ENCODE measurements at places on chromosomes 13 and 19.

DNA sequence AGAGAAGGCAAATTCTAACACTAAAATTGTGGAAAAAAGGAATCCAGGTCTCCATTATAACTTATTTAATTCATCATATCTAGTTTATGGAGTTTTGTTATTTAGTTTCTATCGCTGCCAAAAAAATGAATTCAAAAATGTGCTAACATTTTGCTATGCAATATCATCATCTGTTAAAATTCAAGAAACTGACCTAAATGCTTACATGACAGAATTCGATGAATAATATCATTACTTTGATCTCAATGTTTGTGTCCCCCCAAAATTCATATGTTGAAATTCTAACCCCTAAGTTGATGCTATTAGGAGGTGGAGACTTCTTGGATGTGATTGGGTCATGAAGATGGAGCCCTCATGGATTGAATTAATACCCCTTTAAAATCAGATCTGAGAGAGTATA is 775.0 kb downstream of the PCDH17 start:
- no peak for DNase-seq

DNA sequence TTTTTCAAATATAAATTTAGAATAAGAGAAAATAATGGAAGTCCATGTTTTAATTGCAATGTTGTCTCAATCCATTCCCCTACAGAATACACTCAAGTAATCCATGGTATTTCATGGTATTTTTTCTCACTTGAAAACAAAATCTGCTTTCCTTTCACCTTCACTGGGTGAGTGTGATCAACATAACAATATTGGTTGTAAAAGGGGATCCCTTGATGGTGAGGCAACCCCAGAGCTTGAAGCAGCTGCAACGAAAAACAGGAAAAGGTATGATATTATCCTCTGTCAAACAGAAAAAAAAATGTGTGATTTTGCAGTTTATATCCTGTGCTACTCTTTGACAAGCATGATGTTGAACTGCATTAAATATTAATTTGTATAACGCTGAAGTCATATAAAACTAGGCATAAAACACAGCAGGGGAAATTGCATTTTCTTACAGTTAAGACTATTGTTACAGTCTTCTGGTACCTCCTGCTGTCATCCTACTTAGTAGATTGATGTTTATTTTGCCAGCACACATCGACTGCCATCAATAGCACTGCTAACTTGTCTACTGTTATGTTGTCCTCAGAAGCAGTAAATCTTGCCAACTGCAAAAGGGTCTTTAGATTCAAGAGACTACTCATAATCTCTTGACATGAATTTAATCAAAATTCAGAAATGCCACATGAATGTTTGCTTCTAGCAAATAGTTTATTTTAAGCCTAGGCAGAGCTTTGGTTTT is 373.1 kb upstream of the MIR17HG start:
- DNase-seq = no peak

DNA sequence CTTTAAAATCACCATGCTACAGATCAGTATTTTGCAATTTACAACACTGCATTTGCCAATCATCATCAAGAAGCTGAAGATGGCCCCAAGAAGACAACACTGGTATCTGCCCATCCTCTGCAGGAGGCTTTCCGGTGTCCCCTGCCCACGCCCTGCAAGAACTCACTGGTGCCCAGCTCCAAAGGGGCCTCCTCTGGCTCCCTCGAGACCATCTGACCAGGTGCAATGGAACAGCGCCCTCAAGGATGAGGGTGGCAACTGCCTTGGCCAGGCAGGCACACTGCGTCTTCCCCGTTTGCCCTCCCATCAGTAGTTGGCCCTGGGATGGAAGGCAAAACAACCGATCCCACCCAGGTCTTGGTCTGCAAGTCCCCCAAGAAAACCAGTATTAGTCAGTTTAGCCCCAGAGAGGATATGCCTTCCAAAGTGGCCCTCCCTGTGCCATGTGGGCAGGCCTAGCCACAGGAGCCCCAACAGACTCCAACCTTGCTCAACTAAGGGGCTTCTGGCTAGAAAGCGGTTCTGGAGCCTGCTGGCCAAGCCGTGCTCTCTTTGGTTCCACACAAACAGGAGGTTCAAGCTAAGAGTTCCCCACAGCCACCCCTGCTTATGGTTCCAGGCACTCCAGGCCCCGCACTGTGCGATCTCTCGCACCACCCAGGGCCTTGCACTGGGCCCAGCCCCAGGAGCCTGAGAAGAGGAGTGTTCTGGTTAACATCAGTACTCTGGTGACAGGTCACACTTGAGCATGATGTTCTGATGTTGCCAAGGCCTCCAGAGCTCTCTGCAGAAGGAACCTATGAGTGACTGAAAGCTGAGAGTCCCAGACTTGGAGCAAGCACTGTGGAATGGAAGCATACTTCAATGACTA is 4.7 kb downstream of the PCID2 start:
- DNase-seq = no peak

GRCh38 chr13:70668293-70668692 is 560.0 kb upstream of the KLHL1 start:
- no peak for DNase-seq

GRCh38 chr13:49367640-49368422 is 76.0 kb downstream of the CAB39L start:
- DNase-seq = no peak

GRCh38 chr19:29278716-29279115 is 65.8 kb upstream of the UQCRFS1 start:
- DNase-seq = no peak

DNA sequence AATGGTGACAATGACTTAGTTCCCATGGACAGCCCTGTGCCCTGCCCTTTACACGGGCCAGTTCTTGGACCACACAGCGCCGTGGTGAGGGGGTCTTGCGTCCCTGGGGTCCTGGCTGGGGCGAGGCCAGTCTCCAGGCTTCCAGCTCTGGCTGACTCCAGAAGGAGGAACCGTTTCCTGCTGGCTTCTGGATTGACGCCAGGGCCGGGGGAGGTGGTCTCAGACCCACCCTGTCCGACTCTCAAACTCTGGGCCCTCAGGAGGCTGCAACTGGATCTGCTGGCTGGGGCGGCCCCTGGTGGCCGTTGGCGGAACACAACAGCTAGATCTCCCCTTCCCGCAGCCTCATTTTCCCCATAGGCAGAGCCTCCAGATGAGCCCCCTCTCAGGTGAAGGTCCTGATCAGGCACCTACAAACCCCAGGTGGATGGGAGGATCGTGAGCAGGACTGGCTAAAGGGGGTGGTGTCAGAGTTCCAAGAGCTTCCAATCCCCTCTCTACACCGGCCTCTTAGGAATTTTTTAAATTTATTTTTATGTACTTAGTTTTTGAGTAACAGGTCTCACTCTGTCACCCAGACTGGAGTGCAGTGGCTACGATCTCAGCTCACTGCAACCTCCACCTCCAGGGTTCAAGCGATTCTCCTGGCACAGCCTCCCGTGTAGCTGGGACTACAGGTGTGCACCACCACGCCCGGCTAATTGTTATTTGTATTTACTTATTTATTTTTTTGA is 8.0 kb downstream of the CCDC194 start:
- DNase-seq = peak; percentile 60

DNA sequence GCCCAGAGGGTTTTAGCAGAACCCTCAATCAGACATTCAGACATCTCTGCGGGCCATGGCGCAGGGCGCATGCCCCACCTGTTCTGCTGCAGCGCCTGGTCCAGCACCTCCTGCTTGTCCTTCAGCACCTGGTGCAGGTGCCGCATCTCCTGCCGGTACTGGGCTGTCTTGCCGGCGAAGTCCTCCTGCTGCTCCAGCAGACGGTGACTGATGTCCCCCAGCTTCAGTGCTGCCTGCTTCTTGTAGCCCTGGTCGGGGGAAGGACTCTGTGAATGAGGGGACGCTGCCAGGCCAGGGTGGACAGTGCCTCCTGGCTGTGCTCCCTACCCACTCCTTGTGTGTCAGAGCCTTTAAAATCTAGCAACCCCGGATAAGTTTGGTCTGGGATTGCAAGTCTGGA is 12.2 kb upstream of the SLC7A9 start:
- DNase-seq = no peak

- peak; percentile 81 for DNase-seq
Observed at GRCh38 chr13:52195401-52195837, 36.0 kb upstream of the NEK3 start.

DNA sequence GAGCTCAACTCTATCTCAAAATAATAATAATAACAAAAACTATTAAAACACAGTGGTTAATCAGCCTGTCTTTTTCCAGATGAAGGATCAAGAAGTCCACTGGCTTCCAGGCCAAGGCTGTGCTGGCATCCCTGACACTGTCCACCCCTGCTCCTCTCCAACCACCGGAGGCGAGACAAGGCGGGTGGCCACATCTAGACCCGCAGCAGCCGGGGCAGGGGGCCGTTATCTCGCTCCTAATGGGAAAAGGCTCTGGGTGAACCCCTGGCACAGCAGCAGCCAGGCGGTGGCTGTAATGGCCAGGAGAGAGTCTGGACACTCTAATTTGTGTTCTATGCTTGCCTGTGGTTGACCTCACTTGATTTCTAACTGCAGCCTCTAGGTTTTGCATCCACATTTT is 158.0 kb upstream of the SOX1 start:
- DNase-seq = no peak

- DNase-seq = peak; percentile 54
Observed at GRCh38 chr19:21202865-21203494, 61.1 kb downstream of the ZNF431 start.

GRCh38 chr13:42594481-42595252 is 20.7 kb downstream of the TNFSF11 start:
- peak; percentile 41 for DNase-seq

DNA sequence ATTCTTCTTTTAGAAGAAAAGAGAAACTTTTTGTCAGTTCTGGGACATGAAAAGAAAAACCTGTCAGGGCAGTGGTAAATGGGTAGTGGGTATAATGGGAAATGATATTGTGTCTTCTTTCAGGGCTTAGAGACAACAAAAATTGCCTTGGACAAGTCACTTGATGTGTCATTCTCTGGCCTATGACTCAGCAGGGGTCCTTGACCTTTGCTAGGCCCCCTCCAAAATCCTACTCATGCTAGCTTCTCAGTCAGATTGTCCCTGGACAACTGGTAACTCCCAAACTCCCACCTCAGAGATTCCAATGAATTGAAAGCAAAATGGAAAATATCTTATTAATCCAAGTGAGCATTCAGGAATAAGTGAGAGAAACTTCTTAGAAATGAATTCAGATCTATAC is 258.8 kb upstream of the SPRY2 start:
- DNase-seq = no peak

GRCh38 chr19:3785451-3785937 is 687 bp downstream of the MATK start:
- DNase-seq = peak; percentile 20

GRCh38 chr13:34217343-34218025 is 399.5 kb downstream of the RFC3 start:
- no peak for DNase-seq

- DNase-seq = peak; percentile 77
Observed at GRCh38 chr19:39941615-39942365, 7.4 kb upstream of the FCGBP start.

DNA sequence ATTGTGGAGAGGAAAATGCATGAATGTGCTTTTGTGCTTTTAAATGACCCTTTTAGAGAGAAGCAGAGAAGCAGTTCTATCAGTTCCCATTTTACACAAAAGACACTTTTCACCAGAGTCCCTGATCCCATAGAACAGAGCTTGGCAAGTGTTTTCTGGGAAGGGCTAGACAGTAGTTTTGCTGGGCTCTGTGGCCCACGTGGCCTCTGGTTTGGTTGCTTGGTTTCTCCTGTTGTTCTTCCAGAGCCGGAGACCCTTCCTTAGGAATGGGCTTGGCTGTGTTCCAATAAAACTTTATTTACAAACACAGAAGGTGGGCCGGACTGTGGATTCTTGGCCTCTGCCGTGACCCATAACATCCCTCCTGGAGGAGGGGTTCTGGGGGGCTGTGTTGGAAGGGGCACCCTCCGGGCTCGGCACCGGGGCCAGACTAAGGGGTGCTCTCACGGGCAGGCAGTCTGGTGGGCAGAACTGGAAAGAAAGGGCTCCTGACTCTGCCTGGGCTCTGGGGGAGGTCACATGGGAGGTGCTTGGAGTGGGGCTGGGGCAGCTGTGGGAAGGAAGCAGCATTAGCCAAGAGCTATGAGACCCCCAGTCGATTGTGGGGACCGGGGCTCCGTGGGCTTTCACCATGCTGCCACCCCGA is 3.2 kb downstream of the SPPL2B start:
- DNase-seq = no peak

GRCh38 chr13:36831291-36831690 is 12.3 kb downstream of the RFXAP start:
- no peak for DNase-seq

DNA sequence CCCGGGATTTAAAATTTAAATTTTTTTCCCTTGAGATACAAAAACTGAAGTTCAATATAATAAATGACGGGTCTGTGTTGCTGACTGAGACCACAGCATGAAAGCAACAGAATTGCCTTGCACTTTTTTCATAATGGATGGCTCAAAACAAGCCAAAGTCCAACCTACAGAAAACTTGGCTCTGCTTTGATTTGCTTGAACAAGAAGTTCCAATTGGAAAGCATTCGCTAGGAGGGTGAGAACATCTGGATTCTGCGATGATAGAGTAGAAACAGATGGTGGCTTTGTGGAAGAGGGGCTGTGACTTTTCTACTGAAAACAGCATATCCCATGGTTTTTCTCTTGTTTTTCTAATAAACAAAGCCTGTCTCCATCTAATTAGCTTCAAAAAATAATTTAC is 46.4 kb downstream of the THSD1 start:
- DNase-seq = no peak

DNA sequence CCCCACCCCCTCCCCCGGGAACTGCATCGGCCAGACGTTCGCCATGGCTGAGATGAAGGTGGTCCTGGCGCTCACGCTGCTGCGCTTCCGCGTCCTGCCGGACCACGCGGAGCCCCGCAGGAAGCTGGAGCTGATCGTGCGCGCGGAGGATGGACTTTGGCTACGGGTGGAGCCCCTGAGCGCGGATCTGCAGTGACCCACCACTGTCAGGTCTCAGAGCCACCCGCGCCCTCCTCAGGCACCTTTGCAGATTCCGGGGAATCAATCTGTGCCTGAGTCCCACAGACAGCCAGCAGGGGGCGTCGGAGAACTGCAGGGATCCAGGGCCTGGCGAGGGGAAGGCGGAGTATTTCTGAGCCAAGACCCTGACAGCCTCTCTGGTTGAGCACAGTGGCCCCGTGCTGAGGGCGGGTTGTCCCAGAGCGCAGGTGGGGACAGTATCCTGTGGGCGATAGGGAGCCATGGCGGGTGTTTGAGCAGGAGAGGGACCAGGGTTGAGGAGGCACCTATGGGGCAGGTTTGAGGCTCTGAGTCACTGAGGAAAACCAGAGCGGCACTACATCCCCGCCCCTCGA is 30.4 kb upstream of the CYP4F8 start:
- DNase-seq = peak; percentile 74

- DNase-seq = no peak
Observed at GRCh38 chr13:99374169-99374991, 67.2 kb upstream of the GPR183 start.

DNA sequence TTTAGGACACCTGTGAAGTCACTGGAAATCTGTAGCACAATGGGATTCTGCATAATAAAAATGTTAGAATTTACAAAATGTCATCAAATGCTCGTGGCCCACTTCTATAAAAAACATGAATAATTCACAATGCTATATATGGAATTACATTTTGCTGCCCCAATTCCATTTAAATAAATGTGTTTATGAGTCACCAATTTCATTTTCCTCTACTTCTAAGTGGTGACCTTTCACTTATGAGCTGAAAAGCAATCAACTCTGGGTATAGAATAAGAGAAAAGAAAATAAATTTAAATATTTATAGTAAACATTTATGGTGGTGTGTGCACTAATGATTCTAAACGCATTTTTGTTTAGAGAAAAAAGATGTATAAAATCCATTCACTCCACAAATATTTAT is 516.7 kb upstream of the MIR17HG start:
- DNase-seq = no peak

- DNase-seq = no peak
Observed at GRCh38 chr13:96044238-96044637, 9.0 kb downstream of the UGGT2 start.

All from CD4-positive, alpha-beta T cell treated with Interleukin-1 beta for 1 hour (primary cell).